SW480 (cell line): ENCODE measurements at places on chromosomes 6 and 20.
A peak's percentile ranks its signal among the peaks of the same experiment; 100 is the strongest.

DNA sequence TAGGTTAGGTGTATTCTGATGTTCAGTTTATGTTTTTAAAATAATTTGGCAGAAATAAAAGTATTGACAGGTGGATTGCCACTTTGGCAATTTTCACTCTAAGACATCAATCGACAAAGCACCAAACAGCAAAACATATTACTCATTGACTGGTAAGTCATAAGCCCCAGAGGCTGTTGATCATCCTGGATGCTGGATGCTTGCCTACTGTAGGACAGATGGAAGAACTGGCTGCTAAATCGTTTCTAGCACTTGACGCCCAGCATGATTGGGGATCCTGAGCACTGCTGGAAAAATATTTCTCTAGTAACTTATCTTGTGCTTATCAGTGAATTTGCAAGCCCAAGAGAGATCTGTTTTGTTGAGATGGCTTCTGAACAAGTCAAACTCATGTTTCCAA, 1001.9 kb upstream of the FLRT3 start:
- no peak for DNase-seq

GRCh38 chr6:110055387-110055735, 77.2 kb downstream of the GPR6 start:
- no peak for DNase-seq

GRCh38 chr6:50699051-50699775, 14.1 kb upstream of the TFAP2D start:
- no peak for DNase-seq

DNA sequence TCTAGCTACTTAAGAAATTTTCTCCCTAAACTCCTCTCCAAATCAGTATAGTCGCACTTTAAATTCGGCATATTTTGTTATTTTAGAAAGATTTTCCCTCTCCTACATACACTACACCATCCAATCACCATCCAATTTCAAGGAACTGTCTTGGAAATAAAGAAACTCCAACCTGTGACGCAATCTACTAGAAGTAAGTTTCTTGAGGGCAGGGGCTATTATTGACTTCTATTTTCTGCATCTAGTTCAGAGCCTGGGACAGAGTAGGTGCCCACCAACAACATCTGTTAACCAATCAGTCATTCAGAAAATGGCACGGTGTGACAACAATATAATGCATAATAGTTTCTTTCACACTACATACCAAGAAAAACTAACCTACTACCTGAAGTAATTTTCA, 3.6 kb downstream of the ATG5 start:
- DNase-seq: no peak

- DNase-seq: no peak
These were observed 48.8 kb upstream of the CST5 start for GRCh38 chr20:23928353-23928752.

GRCh38 chr6:110307368-110307767, 50.8 kb downstream of the METTL24 start:
- no peak for DNase-seq

GRCh38 chr20:43631598-43631997, 35.3 kb upstream of the MYBL2 start:
- DNase-seq: no peak

GRCh38 chr20:23049201-23050075, at the start of gene THBD:
Gene THBD (minus strand): TSS chr20:23049672. CDS start chr20:23049504, 168 bp downstream.
- no peak for DNase-seq

DNA sequence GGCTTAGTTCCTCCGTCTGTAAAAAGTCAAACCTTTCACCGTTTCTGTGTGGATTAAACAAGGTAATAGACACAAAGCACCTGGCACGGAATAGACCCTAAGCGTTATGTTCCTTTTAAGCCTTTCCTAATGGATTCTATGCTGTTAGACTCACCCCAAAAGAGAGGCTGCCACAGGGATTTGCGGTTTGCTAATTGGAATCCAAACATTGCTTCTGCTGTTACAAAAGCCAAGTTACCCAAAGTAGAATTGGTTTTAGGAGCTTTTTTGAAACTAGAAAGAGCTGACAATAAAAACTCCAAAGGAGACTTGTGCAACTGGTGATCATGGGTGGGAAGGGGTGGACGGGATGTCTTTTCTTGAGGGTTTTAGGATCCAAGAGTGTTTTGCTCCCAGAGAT, 178.0 kb downstream of the BMP7 start:
- DNase-seq: no peak

- DNase-seq: no peak
These were observed 279.7 kb downstream of the FARS2 start for GRCh38 chr6:5541025-5541424.

DNA sequence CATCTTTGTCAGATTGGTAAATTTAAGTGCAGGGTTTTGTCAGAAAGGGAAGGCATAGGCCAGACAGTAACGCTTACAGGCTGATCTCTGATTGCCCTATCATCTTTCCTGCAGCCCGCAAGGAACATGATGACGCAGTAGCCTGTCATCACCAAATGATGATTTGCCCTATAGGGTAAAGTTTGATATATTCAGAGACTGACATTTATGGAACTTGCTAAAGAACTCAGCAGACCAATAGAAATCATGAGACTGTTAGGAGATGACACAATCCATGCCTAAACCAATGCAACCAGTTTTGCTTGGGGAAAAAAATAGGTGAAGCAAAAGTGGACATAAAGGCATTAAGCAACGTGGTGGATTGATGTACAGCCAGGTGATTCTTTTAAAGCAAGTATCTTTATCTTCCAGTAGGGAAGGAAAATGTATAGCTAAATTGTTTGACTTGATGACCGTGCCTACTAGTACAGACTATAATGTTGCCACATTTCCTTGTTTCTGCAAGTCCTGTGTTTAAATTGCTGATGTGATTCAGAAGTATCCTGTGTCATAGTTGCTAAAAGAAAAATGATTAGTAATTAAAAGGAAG, 2.4 kb downstream of the NUS1 start:
- no peak for DNase-seq

- DNase-seq: no peak
These were observed 29.4 kb downstream of the PFDN4 start for GRCh38 chr20:54237116-54237943.

- no peak for DNase-seq
These were observed 9.6 kb downstream of the TBXT start for GRCh38 chr6:166157930-166158617.

DNA sequence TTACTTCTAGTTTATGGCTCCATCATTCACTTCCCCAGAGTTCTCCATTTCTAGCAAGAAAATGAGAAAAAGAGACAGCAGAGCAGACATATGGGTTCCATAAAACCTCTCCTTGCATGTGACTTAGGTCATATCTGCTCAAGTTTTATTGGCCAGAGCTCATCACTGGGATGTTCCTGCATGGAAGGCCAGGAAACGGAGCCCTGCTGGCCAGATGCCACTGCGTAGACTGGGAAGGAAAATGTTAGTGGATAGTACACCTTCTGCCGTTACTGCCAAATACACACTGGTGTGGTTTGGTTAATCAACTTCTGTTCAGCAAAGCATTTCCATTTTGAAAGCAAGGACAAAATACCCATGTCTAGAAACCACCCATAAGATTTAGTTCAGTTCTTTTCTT, 220.6 kb upstream of the TSHZ2 start:
- no peak for DNase-seq

DNA sequence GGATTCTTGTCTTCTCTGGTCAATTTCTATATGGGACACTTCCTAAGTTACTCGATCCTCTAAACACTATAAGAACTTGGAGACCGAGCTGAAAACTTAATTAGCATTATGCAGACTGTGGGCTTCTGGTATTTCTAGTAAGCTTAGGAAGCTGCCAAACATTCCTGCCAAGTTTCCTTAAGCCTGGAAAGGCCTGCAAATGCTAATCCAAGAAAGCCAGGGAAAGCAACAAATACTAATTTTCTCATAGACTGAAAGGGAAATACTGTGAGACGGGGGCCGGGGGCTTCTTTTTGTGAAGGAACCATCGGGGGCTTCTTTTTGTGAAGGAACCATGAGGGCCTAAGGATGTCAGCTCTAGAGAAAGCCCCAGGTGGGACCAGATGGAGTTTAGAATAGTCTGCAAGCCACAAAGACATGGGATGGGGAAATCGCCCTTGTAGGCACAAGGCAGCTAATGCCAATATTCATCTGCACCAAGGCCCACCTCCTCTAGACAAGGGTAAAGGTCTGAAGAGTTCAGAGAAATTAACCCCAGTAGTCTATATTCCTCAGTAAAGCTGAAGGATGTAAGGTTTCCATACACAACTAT, 332.4 kb upstream of the PRDM1 start:
- no peak for DNase-seq

GRCh38 chr6:13870214-13870830, 54.4 kb upstream of the RNF182 start:
- no peak for DNase-seq

- DNase-seq: peak; percentile 48
These were observed 15.2 kb upstream of the KCNK15 start for GRCh38 chr20:44730441-44730840.

GRCh38 chr6:25332655-25333071, 53.5 kb downstream of the CARMIL1 start:
- DNase-seq: no peak

DNA sequence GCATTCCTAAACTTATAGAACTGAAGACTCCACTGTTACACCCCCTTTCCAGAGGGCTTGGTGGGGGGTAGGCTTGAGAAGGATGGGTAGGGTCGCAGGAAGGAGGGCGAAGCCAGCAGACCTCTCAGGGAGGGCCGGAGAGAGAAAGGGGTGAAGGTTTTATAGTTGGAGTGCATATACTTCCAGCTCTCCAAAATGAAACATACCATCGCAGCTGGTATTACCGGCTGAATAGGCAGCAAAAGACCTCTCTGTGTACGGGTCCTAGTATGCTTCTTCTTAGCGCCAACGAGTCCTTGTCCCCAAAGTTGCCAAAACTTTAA, 1.0 kb upstream of the VGLL2 start:
- no peak for DNase-seq

- DNase-seq: no peak
These were observed 81.6 kb upstream of the MPC1 start for GRCh38 chr6:166464068-166465002.

- no peak for DNase-seq
These were observed 54.0 kb downstream of the ASXL1 start for GRCh38 chr20:32411955-32412706.

GRCh38 chr6:119327810-119328209, 21.8 kb downstream of the MAN1A1 start:
- DNase-seq: no peak

- DNase-seq: no peak
These were observed 334.7 kb upstream of the FLRT3 start for GRCh38 chr20:14672066-14672465.

DNA sequence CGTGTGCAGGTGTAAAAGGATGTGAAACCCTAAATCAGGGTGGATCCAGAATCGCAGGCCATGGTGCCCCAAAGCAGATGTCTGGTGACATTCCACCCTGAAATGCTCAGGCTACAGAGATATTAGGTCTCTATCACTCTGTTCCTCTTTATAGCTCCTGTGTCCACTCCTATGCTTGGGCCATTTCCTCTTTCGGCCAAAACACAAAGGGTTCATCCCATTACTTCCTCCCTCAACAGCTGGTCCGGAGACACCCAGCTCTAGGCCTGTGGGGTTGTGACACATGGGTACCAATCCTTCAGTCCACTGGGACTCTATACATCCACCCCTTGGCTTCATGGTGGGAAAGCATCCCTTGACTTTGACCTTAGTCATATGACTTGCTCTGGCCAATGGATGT, 1.7 kb upstream of the SIGLEC1 start:
- DNase-seq: no peak

DNA sequence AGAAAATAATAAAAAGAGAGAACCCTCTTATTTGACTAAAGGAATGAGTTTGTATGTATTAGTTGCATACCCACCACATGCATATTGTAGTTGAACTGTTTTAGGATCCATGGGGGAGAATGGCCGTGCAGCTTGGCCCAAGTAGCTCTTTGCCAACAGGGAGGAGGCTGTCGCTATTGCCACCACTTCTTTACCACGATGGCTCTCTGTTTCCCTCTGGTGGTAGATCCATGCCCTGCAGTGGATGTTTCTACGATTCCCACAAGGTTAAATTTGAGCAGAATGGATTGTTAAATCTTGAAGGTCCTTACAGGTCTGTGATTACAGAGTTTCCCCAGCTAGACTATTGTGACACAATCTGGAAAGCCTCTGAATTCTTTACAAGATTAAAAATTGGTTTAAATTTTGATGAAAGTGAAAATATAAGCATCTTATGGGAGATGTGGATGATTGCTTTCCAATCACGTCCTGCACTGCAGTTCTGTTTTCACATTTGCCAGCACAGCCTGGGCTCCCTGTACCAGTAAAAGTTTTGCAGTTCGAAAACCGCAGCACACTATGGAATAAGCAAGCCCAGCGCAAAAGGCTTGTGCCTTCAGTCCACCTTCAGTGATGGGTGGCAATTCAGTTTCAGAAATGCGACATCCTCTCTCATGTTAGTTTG, 34.4 kb upstream of the FNDC1 start:
- DNase-seq: peak; percentile 63

DNA sequence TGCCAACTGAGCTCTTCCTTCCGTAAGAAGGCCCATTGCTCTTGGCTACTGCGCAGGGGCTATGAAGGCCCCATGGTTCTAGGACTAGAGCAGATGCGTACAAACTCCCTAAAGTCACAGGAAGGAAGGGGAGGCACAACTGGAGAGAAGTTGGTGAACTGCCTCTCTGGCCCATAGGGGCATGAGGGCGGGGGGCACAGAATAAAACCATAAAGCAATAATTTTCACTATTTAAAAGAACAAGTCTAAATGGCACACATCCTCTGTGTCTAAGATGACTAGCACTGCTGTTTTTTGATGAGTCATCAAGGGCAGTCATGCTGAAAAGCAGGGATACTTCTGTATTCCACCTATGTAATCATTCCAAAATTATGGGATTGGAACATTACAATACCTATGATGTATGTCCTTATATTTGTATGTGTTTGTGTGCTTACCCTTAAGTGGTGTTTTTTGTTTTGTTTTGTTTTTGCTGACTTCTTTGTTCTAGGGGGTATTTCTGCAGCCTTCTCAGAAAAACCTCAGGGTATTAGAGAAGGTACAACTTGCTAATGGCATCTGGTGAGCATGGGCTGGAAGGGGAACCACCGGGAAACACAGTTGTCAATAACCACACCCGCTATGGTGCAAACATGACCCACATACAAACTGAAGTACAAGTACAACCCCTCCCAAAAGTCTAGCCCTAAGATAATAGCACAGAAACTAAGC, 36.9 kb downstream of the B4GALT5 start:
- DNase-seq: peak; percentile 54

DNA sequence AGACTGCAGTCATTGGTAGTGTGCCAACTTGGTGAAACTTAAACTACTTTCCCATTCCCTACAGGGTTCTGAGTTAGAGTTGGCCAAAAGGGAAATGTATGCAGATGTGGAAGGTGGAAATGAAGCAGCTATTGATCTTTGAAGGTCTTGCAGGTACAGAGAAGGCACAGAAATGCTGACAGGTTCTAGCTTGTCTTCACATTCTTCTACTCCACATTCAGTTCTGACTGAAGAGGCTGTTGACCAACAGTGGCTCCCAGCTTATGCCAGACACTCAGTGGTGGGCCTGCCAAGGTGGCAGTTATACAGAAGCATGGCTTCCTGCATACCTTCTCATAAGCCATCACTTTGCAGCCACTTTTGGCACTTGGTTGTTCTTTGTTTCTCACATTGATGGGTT, 423.9 kb downstream of the CDC5L start:
- no peak for DNase-seq
